ENCODE measurements at places on chromosomes 5 and 9. TPM values are rescaled to one million over a fixed set of nuclear protein-coding genes. Genes with fewer than 3 reads are reported as not detected.

SLC1A1 gene
- 2.0 TPM for total RNA-seq

ELOVL7 gene
- total RNA-seq = 11.1 TPM

GAS1 gene
- 12.0 TPM for total RNA-seq

SYK gene
- 11.9 TPM for total RNA-seq

SLC6A19 gene
- 0.24 TPM for total RNA-seq

STKLD1 gene
- 0.58 TPM for total RNA-seq

P4HA2 gene
- total RNA-seq = 75.9 TPM

SHISAL2B gene
- total RNA-seq = 1.2 TPM

BAAT gene
- 1.7 TPM for total RNA-seq

TSLP gene
- total RNA-seq = 0.13 TPM

SHROOM1 gene
- 14.7 TPM for total RNA-seq

PCSK1 gene
- total RNA-seq = 4.8 TPM

CER1 gene
- not detected for total RNA-seq

C5orf34 gene
- 0.34 TPM for total RNA-seq

INSL4 gene
- not detected for total RNA-seq

DNAJC18 gene
- 5.8 TPM for total RNA-seq

LCN10 gene
- 0.18 TPM for total RNA-seq

GARIN3 gene
- total RNA-seq = not detected

MEIKIN gene
- total RNA-seq = 1.2 TPM

CBY3 gene
- total RNA-seq = not detected

ZNF462 gene
- 3.4 TPM for total RNA-seq

TIFAB gene
- total RNA-seq = not detected

ACTBL2 gene
- total RNA-seq = not detected

PHYHD1 gene
- total RNA-seq = 46.2 TPM

ANKRD20A1 gene
- total RNA-seq = 2.9 TPM

PCA3 gene
- not detected for total RNA-seq

TAF11L5 gene
- total RNA-seq = not detected

FOXD4L4 gene
- 0.13 TPM for total RNA-seq

CNTNAP3B gene
- total RNA-seq = 2.7 TPM

TIMD4 gene
- total RNA-seq = not detected

TAF11L11 gene
- not detected for total RNA-seq

AGPAT2 gene
- 61.3 TPM for total RNA-seq

Measured in pancreas (tissue), 10 donors.